AG09309 (cell line): ENCODE measurements at places on chromosomes 3 and 15.

GRCh38 chr3:180196658-180197057, 159.9 kb upstream of the PEX5L start:
- no peak for DNase-seq

DNA sequence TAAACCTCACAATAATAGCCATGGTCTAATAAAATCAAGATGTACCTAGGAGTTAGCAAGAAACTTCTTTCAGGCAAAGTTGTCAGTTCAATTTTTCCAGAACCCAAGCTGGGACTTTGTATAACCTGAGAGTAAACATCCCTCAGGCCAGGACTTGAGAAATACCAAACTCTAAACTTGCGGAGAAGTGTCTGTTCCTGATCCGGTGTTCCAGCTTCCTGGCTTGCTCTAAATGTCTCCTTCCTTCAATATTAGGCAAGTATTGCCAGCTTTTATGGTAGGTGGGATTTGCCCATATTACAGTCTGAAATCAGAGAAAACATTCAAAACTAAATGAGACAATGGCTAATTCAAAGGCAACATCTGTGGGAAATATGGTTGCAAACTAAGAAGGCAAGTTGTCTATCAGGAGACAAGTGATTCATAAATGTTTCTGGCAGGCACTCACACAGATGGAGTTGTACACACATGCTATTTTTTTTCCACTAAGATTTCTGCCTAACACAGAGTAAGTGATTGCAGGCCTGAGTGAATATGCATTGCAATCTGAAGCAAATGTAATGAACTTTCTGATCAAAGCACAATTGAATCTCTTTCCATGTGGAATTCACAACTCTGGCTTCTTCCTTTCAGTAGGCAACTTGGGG, 88.3 kb upstream of the COL8A1 start:
- DNase-seq, result peak; percentile 43

DNA sequence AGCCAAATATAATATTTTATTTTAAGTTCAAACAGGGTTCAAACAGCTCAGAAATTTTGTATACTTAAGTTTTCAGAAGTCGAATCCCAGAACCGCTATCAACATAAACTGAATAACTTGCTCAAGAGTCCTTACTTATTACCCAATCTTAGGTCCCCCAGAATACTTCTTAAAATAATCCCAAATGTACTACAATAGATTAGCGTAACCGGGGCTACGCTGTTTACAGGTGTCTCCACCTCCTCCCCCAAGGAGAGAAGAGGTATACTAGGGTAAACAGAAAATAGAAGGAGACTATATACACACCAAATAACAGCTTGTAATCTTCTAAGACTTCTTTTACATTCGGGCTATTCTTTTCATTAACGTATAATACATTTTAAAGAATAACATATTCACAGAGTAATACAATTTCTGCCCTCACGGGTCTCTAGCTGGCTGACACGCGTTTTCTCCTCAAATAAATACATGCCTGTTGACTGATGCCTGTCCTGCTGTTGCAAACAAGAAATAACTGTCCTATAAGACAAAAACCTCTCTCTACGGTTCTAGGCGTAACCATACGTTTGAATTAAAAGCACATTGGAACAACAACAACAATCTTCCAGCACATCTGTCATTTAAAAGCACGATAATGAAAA, 1.3 kb downstream of the DENND4A start:
- DNase-seq, result no peak

DNA sequence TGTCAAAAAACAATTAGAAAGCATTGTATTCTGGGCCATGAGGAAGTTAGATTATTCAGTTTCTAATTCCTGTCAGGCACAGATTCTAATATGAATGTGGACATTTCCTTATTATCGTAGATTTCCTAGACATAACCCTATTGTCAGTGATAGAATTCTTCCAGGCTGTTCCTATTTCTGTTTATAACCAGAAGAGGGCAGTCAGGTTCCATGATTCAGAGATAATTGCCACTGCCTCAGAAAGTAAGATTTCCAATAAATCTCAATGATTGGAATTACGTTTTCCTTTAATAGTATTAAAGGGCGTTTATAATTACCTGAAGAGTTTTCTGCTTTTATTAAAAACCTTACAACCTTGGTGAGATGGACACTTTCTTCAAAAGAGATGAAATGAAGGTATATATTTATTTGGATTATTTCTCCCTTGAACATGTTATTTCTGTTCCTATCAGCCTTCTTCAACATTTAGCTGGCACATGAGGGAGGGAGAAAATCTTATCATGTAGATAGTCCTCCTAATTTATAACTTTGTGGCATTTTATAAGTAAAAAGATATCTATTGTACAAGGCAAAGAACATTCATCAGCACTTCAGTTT, 439.2 kb downstream of the MCTP2 start:
- peak; percentile 4 for DNase-seq

- DNase-seq, result no peak
Measured at GRCh38 chr3:143134471-143134870, 14.9 kb downstream of the CHST2 start.

- peak; percentile 55 for DNase-seq
Measured at GRCh38 chr3:139427283-139428060, 38.0 kb upstream of the COPB2 start.

GRCh38 chr3:22372292-22373062, 621.5 kb upstream of the ZNF385D start:
- no peak for DNase-seq

GRCh38 chr15:65525622-65526021, 4.6 kb upstream of the HACD3 start:
- no peak for DNase-seq

DNA sequence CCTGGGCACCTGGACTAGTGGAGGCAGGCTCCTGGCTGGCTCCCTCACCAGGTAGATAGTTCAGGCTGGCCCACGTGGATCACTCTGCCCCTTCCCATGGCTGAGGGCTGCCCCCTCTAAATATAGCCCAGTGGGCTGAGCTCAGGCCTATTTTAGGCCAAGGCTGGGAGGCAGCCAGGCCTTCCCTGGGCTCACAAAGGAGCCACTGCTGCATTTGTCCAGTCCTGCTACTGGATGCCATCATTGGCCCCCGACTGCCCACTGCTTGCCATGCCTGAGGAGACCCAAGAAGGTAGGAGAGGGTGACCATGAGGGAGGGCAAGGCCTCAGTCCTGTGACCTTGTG, at the start of gene LSMEM2:
Gene LSMEM2 (plus strand): TSS at position 208 of the 345 bp plus-strand sequence. CDS start 27 bp downstream, at position 235.
- no peak for DNase-seq

DNA sequence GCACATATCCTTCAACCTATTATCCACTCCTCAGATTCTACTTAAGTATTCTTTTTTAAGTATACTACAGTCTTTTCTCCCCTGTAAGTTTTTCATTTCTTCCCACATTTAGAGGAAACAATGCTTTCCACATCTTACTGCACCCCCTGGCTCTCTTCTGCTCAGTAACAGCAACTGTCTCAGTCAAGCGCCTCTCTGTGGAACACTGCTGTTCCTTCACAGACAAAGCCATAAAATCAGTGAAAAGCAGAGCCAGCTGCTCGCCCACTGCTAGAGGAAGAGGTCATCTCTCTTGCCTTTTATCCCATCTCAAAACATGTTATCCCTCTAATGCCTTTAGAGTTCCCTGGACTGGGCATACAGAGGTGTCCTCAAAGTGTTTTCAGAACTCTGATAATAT, 24.8 kb downstream of the SERP1 start:
- no peak for DNase-seq

GRCh38 chr3:100210772-100211135, 50.0 kb upstream of the TBC1D23 start:
- DNase-seq, result peak; percentile 76

DNA sequence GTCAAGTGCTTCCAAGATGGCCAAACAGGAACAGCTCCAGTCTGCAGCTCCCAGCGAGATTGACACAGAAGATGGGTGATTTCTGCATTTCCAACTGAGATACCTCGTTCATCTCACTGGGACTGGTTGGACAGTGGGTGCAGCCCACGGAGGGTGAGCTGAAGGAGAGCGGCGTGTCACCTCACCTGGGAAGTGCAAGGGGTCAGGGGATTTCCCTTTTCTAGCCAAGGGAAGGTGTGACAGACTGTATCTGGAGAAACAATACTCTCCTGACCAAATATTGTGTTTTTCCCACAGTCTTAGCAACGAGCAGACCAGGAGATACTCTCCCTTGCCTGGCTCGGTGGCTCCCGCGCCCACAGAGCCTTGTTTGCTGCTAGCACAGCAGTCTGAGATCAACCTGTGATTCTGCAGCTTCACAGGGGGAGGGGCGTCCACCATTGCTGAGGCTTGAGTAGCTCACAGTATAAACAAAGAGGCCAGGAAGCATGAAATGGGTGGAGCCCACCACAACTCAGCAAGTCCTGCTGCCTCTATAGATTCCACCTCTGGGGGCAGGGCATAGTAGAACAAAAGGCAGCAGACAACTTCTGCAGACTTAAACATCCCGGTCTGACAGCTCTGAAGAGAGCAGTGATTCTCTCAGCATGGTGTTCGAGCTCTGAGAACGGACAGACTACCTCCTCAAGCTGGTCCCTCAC, 293.5 kb upstream of the SUCLG2 start:
- DNase-seq, result no peak

DNA sequence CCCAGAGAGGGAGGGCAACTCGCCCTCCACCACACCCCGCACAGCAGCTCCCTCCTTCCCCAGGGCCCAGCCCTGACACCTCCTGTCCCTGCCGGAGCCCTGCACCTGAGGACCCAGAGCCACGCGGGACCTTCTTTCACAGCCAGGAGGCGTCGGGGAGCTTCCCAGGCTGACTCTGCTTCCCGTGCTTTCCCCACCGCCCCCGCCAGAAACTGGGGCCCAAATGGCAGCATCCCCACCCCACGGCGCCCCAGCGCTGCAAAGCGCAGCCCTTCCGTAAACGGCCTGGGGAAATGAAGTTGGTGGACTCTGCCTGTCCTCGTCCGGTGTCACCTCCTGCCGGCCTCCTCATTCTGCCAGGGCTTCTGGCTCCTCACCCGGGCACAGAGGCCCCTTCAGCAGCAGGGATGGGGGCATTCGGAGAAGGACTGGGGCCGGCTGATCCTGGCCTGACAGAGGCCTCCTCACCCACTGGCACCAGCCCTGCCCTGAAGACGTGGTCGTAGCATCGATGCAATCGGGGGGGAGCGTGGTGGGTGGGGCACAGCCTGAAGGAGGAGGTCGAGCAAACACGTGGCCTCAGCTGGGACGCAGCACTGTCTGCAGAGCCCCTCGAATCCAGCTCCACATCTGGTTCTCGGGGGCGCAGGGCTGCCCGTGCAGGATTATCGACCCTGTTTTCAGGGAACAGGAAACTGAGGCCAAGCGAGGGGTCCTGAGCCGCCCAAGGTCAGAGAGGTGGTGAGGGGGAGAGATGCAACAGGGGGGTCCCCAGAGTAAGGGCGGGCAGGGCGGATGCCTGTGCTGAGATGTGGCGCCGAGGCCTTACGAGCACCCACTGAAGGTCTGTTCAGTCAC, 235.4 kb downstream of the XXYLT1 start:
- DNase-seq, result no peak

DNA sequence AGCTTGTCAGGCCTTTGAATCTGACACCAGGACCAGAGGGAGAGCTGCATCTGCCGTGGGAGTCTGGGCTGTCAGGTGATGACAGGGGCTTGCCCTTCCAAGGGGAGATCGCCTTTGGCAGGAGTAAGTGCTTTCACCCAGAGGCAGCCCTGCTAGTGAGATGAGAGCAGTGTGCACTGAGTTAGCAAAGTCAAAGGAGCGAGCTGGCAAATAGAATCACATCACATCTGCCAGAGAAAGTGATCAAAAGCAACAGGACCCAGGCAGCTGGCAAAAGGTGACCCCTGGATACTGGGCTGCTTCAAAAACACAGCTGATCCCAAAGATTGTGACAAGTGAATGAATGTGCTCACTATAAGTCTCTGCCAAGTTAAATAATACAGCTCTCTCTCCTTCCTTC, 36.1 kb upstream of the PYDC2 start:
- no peak for DNase-seq

DNA sequence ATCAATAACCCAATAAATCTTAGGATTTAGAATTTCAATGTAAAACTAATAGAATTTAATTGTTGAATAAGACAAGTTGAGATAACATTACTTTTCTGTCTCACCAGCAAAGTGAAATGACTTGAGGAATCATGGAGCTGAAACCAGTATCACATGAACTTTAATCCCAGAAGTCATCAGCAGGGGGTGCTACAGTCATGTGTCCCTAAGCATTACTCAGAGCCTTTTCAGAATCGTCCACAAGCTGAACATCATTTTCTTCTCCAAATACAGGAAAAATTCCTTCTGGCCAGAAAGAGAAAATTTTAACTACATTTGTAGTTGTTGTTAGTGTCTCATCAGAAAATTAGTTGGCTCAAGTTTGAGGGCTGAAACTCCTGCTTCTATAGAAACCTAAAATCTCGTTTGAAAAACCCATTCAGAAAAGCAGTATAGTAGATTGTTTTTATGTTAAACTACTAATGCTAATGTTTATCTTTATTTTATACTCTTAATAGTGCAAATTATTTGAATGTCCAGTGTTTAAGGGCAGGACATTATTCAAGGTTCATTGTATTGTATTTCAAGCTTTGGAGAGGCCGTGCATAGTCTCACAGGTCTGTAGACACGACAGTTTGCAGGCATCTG, 384.1 kb downstream of the PLOD2 start:
- DNase-seq, result peak; percentile 39

DNA sequence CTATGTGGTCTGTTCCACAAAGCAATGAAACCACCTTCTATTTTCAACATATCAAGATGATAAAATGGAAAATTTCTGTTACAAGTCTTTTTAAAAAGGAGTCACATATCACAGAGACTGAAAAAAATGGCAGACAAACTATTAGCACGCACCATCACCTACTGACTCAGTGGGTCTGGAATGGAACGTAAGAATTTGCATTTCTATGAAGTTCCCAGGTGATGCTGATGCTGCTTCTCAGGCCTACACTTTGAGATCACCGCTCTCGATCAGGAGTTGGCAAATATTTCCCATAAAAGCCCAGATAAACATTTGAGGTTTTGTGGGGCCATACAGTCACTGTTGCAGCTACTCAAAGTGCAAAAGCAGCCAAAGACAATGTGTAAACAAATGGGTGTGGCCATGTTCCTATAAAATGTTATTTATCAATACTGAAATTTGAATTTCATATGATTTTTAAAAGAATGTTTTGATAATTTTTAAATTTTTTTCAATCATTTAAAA, 142.9 kb downstream of the ADAM10 start:
- DNase-seq, result no peak

DNA sequence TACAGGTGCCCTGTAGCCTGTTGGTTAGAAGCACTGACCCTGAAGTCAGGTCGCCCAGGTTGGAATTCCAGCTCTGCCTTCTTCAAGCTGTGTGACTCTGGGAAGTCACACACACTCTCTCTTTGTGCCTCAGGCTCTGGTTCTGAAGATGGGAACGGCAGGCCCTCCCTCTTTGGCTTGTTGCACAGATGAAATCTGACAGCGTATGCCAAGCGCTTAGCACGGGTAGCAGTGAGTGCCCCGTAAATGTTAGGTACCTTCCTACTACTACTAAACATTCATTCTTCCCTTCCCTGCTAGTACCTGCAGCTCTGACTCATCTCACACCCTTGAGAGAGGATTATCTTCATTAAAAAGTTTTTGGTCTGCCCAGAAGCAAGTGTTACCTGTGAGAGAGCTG, 139.0 kb downstream of the PGPEP1L start:
- no peak for DNase-seq
